T47D (cell line): ENCODE measurements at places on chromosomes 7 and 10.
A peak's percentile ranks its signal among the peaks of the same experiment; 100 is the strongest.

GRCh38 chr10:3325954-3326750 is 153.6 kb upstream of the PITRM1 start:
- no peak for DNase-seq

DNA sequence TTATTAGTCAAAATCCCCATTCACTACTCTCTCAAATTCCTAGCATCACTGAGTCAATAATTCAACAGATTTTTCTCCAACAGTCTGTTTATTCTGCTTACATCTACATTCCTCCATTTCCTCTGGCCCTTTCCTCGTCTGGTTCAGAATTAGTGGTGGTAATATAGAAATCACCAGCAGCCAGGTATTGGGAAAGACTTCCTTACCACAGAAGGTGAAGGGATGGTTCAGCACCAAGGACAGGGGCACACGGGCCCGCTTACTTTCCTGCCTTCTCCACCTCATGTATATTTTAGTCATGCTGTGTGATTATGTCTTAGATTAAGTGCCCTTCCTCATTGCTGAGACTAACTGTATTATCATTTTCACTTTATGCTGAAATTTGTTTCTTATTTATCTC is 70.4 kb upstream of the APBB1IP start:
- peak; percentile 74 for DNase-seq

- DNase-seq, result no peak
Observed at GRCh38 chr7:99460651-99461050, 5.3 kb downstream of the ATP5MF start.

- DNase-seq, result no peak
Observed at GRCh38 chr7:70734411-70734810, 397.5 kb upstream of the GALNT17 start.

- DNase-seq, result no peak
Observed at GRCh38 chr10:93065675-93066543, 5.3 kb downstream of the CYP26C1 start.
